Thyroid gland (tissue), 4 donors: ENCODE measurements at places on chromosomes 5 and 9. TPM values are rescaled to one million over a fixed set of nuclear protein-coding genes. Genes with fewer than 3 reads are reported as not detected.

DNA sequence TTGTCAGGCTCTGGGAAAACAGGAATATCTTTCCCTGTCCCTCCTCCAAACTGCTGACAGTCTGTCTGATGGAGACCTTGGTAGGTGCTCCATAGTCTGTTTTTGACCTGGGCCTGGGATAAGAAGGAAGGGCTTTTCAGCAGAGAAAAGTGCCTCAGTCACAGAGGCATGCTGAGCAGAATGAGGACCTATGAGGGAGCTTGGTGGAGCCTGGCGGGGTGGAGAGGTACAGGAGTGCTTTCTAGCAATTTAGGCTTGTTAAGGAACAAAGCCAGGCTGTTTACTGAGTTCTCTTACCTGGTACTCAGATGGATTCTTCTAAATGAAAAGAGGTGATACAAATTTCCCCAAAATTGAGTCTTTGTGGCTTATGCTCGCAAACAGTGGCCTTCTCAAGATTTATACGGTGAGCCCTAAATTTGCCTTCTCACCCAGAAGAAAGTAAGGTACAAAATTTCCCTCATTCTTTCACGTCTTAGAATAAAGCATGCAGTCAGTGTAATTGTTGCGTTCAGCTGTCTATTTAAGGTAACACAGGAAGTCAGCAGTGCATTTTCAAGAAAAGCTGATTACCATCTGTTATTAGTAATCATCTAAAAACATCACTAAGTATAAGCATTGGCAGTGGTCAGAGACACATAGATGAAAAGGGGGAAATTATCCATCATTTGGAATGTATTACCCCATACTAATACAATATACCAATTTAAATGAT, 28.6 kb upstream of the IL13 start:
- no peak overlapping the region for H3K4me3 ChIP-seq
- H3K27ac ChIP-seq, result no peak overlapping the region
- DNase-seq, result no peak

ZDHHC21 gene
- total RNA-seq, result 18.4 TPM

DNA sequence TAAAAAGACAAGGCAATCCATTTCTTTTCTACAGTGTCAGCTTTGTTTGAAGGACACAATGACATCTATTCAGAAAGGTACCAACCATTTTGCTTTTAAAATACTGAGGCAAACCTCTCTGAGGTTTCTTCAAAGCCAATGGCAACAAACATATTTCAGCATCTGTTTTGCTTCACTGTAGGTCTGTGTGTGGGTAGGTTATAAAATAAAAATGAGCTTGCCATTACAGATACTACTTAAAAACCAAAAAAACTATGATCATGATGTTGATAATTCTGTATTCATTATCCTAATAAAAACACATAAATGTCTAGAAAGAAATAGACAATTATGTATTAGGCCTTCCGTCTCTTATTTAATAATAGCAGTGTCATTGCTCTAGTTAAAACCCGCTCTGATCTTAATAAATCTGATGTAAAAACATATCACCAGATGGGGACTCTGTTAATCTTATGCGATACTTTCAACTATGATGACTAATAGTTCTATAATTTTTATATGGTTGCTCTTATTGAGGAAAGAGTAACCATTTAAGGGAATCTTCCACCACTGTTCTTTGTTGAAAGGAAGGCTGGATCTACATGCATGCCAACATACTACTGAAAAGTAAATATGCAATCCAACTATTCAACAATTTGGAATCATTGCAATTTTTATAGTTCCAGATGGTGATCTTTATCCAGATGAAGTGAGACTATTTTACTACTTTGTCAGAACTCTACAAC, 647.2 kb downstream of the PDE4D start:
- H3K4me1 ChIP-seq, result peaks cover 10% of the 10 kb centered on the region
- no peak overlapping the region for H3K27ac ChIP-seq
- no peaks in the 10 kb centered on the region for H3K27me3 ChIP-seq
- H3K4me3 ChIP-seq, result no peak overlapping the region
- no peak for DNase-seq

DNA sequence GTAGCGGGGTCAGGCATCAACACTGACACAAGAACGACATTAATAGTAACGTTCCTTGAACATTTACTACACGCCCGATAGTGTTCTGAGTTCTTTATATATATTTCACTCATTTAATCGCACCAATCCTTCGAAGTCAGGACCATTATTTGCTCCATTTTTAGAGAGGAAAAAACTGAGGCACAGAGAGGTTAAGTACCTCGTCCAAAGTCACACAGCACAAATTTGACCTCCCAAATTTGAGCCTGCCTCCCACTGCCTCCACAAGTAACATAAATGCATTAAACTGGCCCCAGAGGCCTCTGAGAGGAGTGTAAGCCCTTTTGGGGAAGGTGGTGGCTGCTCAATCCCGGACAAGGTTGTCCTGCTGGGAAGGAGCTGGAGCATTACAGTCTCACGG, 5.8 kb downstream of the RGS14 start:
- H3K4me1 ChIP-seq, result peaks cover 26% of the 10 kb centered on the region
- DNase-seq, result no peak
- H3K36me3 ChIP-seq, result no peaks in the 10 kb centered on the region

- H3K27ac ChIP-seq, result no peak overlapping the region
- H3K4me3 ChIP-seq, result no peak overlapping the region
- DNase-seq, result no peak
- no peaks in the 10 kb centered on the region for H3K27me3 ChIP-seq
Measured at GRCh38 chr9:68482548-68482947, 58.1 kb downstream of the TMEM252 start.

- H3K4me1 ChIP-seq, result no peaks in the 10 kb centered on the region
- no peak for DNase-seq
- no peaks in the 10 kb centered on the region for H3K27me3 ChIP-seq
- no peak overlapping the region for H3K27ac ChIP-seq
Measured at GRCh38 chr5:142171270-142171669, 62.7 kb downstream of the NDFIP1 start.

TMEM252 gene
- total RNA-seq, result not detected

DNA sequence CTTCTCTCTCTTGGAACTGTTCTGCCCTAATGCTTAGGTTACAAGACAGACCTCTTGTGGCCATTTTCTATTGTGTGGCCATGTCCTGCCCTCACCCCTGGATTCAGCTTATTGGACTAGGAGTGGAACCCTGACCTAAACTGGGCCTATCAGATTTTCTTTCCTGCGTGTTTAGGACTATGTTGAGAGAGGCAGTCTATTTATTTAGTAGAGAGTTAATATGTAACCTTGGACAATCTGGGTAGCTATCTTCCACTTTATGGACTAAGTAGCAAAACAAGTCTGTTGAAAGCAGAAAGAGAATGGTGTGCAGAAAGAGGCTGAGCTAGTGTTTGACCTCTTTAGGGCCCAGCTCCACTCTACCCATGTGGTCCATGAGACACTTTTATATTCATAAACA, 82.6 kb upstream of the SMIM32 start:
- H3K4me1 ChIP-seq, result peaks cover 19% of the 10 kb centered on the region
- no peak overlapping the region for H3K27ac ChIP-seq
- H3K27me3 ChIP-seq, result no peaks in the 10 kb centered on the region
- no peak overlapping the region for H3K4me3 ChIP-seq

- no peak for DNase-seq
- H3K4me1 ChIP-seq, result no peaks in the 10 kb centered on the region
- H3K36me3 ChIP-seq, result no peaks in the 10 kb centered on the region
- H3K27ac ChIP-seq, result no peak overlapping the region
Measured at GRCh38 chr9:86644675-86645034, 290.4 kb upstream of the TUT7 start.

OSMR gene
- total RNA-seq, result 44.6 TPM

- H3K27me3 ChIP-seq, result no peaks in the 10 kb centered on the region
- no peaks in the 10 kb centered on the region for H3K36me3 ChIP-seq
Measured at GRCh38 chr5:137613554-137614265, 114.6 kb upstream of the SPOCK1 start.

DNA sequence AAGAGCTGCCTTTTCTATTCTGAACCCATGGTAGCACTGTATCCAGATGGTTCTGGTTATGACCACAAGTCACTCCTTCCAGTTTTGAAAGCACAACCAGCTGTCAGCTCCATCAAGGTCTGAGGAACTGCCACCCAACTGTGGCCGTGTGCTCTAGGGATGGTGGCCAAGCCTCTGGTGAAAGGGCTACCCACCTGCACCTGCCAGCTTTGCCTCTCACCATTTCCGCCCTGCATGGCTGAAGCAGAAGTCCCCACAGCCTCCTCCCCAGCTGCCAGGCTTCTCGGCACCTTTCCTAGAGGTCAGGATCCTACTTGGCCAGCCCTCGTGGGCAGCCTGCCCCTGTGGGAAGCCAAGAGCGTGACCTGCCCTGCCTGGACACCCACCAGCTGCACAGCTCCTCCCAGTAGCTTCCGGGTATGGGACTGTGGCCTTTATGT, 16.8 kb downstream of the SEMA5A start:
- no peaks in the 10 kb centered on the region for H3K27me3 ChIP-seq
- no peak for DNase-seq
- H3K36me3 ChIP-seq, result no peaks in the 10 kb centered on the region
- no peak overlapping the region for H3K4me3 ChIP-seq

DNA sequence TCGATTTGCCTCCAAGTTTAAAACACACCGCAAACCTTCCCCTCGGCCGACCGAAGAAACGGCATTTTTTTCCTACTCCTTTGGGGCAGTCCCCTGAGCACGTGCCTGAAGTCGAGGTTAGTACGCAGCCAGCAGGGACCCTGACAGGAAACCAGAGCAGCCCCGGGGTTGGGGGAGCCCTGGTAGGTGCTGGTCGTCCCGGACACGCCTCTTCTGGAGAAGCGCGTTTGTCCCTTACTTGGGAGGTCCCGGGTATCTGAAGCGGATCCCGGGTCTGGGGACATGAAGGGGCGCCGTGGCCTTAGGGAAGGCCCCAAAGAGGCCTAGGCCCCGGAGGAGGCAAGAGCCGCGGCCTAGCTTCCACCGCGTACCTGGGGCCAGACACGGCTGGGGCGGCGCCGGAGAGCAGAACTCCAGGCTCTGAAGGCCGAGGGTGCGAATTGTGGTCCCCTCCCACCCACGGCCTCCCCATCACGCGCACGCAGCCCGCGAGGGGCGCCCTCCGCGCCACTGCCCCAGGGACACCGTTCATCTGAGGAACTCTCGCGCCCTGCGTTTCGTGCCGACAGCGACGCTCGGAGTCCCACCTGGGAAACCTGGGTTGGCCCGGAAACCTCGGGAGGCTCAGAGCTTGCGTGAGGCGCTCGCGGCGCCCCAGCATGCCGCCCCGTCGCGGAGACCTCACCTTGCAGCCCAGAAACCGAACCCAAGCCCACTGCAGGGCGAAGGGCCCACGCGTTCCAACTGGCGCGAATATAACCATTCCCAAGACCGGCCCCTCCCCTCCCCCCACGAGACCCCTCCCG, 10.4 kb downstream of the OTP start:
- H3K27ac ChIP-seq, result no peak overlapping the region
- H3K4me1 ChIP-seq, result peaks cover 31% of the 10 kb centered on the region
- no peak for DNase-seq
- H3K27me3 ChIP-seq, result peaks cover 39% of the 10 kb centered on the region
- H3K36me3 ChIP-seq, result no peaks in the 10 kb centered on the region
- H3K4me3 ChIP-seq, result no peak overlapping the region

DNA sequence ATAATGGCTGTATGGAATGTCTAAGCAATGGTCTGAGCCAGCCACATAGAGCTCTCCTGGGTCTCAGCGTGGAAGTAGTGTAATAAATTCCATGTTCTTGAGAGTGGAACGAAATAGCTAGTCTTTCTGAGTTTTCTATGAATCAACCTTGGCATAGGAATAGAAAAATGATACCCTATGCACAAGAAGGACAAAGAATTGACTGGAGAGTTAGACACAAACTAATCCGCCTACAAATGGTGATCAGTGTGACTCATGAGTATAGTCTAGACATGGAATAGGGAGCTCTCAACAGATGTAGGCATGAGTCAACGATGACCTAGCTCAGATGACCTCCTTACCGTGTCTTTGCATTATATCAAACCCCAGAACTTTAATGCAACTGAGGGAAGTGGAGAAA, 256.8 kb upstream of the GRIN3A start:
- no peaks in the 10 kb centered on the region for H3K27me3 ChIP-seq
- no peak overlapping the region for H3K4me3 ChIP-seq
- no peak overlapping the region for H3K27ac ChIP-seq
- H3K36me3 ChIP-seq, result no peaks in the 10 kb centered on the region
- H3K4me1 ChIP-seq, result peaks cover 33% of the 10 kb centered on the region
- DNase-seq, result no peak

UBAC1 gene
- total RNA-seq, result 39.1 TPM

ATP10B gene
- 0.13 TPM for total RNA-seq

GAS1 gene
- 17.1 TPM for total RNA-seq

DOLK gene
- 22.6 TPM for total RNA-seq

RMI1 gene
- 7.2 TPM for total RNA-seq

DNA sequence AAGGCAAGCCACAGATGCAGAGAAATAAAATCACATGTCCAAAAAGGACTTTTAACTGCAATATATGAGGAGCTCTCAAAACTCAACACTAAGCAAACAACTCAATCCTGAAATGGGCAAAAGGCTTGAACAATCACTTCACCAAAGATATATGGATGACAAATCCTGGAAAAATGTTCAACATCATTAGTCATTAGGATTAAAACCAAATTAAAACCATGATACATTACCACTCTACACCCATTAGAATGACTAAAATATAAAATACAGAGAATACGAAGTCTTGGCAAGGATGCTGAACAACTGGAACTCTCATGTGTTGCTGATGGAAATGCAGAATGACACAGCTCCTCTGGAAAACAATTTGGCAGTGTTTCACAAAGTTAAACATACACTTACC, 277.4 kb downstream of the TLE1 start:
- no peak for DNase-seq
- no peaks in the 10 kb centered on the region for H3K27me3 ChIP-seq
- H3K36me3 ChIP-seq, result no peaks in the 10 kb centered on the region

GRCh38 chr9:130143958-130144366, 28.2 kb upstream of the NCS1 start:
- H3K4me3 ChIP-seq, result no peak overlapping the region
- peaks cover 14% of the 10 kb centered on the region for H3K4me1 ChIP-seq
- peak; percentile 91 for DNase-seq
- no peaks in the 10 kb centered on the region for H3K36me3 ChIP-seq
- no peaks in the 10 kb centered on the region for H3K27me3 ChIP-seq

- no peak for DNase-seq
- H3K36me3 ChIP-seq, result no peaks in the 10 kb centered on the region
- no peak overlapping the region for H3K4me3 ChIP-seq
- H3K4me1 ChIP-seq, result no peaks in the 10 kb centered on the region
- H3K27me3 ChIP-seq, result no peaks in the 10 kb centered on the region
Measured at GRCh38 chr5:177419046-177419445, 7.4 kb upstream of the GRK6 start.

PCDHA12 gene
- 5.2 TPM for total RNA-seq

ITGA1 gene
- 56.7 TPM for total RNA-seq

- no peak overlapping the region for H3K4me3 ChIP-seq
- no peaks in the 10 kb centered on the region for H3K4me1 ChIP-seq
- no peak overlapping the region for H3K27ac ChIP-seq
- H3K27me3 ChIP-seq, result no peaks in the 10 kb centered on the region
Measured at GRCh38 chr5:147455822-147456450, 53.9 kb downstream of the DPYSL3 start.
